HS-27A (cell line): ENCODE measurements at places on chromosomes 5 and 9.

DNA sequence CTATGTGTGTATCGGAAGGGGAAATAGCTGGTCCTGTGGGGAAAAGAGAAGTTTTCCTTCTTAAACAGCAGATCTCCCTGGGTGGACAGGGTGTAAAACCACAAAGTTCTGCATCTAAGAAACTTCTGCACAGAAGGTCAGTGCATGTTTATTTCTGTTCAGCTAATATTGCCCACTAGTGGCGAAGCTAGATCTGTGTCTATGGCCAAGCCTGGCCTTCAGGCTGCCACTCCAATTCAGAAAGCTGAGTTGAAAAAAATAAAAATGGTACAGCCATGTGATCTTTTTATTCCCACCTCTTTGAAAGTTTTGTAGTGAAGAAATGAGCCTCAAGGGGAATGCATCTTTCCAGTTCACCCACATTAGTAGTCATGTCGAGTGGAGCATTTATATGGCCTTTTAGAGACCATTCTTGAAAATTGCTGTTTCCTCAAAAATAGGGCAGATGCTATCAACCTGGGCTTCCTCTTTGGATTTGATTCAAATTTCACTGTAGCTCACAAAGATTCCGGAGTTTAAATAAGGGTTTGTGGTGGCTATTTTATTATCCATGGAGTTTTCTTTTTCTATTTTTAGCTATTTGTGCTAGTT, 488.0 kb downstream of the PRELID2 start:
- DNase-seq, result peak; percentile 45

DNA sequence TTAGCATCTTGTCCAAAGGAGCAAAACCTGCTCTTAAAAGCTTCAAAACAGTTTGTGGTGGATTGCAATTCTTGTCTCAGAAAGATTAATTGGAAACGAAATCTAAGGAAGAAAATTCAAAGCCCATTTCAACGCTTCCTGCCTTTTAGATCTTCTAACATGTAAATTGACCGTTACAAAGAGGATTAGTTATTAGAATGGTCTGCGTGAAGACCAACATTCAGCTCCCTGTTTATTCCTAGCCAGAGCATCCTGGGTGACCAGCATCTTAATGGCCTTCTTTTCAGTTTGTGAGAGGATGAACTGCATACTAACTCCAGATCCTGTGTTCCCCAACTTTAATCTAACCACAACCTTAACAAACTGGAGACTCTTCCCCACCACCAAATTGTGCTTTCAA, 109.9 kb upstream of the SLC1A3 start:
- DNase-seq, result no peak

DNA sequence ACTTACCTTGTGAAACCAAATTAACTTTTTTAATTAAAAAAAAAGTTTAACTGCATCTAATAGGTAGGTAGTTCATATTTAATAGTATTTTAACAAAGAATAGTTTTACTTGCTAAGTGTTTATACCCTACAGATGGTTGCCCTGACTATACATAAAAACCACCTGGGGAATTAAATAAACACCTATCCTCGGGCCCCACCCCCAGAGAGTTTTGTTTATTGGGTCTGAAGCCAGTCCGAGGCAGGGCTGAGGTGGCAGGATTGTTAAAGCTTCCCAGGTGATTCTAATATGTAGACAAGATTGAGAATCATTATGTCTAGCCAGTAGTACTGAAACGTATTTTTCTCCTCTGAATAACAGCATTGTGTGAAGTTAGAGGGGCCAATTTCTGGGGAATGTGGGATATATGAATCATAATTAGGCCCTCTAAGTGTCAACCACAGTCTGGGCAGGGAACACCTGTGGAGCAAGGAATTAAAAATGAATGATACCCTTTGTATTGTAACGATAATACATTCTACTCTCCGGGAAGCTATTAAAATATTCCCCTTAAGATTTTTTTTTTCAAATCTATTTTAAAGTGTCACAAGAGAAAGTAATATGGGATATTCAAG, 5.6 kb upstream of the PAM start:
- no peak for DNase-seq

- DNase-seq, result no peak
Measured at GRCh38 chr9:89631384-89631783, 26.6 kb downstream of the GADD45G start.

DNA sequence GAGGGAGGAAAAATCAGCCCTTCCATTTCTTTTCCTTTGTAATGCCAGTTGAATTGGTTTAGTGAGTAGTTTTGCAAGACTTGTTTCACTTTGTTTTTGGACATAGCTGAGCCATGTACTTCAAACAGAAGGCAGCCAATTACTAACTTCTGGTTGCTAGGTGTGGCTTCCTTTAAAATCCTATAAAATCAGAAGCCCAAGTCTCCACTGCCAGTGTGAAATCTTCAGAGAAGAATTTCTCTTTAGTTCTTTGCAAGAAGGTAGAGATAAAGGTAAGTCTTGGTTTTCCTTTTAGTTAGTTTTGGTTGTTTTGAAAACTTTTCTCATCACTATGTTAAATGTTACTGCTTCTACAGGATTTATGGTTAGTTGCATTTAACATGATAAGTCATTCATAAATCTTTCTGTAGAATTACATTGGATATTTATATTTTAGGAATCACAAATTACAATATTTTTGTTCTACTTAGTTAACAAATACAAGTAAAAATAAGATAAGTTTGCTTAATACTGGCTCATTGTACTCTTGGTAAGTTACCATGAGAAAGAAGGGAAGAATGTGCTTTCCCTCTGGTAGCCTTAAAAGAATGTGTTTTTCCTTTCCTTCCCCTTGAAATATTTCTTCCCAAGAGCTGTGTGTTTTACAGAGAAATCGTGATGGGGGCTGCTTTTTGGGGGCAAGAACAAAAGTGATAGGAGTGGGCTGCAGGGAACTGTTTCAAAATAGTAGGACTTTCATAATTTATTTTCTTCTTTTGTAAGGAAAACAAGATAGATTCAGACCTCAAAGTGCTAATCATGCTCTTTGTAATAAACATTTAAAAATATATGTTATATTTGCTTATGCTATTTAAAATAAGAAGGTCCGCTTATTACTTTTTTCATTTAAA, at the start of gene ANXA1:
Gene ANXA1, plus strand, starts transcription at position 213 of the 890 bp plus-strand sequence. CDS start 6,671 bp downstream, outside the sequence.
- no peak for DNase-seq

- DNase-seq, result no peak
Measured at GRCh38 chr9:20225826-20226225, 396.5 kb downstream of the MLLT3 start.

DNA sequence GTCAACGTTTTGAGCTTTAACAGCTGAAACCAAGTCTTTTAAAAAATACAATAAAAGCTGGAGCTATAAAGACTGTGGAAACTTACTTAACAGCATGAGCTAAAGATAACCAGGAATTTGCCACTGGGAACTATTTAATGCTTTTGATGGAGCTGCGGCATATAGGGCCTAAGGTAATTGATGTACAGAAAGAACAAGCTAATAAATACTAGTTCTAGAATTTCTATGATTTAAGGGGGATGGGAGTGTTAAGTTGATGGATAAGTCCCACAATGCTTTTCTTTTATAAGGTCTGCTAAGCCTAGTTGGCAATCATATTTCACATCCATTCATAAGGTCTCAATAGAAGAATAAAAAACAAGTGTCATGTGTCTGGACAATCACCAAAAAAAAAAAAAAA, 334.0 kb upstream of the DMAC1 start:
- no peak for DNase-seq

GRCh38 chr9:93232388-93232960, 48.5 kb downstream of the WNK2 start:
- no peak for DNase-seq

- no peak for DNase-seq
Measured at GRCh38 chr5:136128481-136128880, 4.2 kb upstream of the SMAD5 start.
